ENCODE measurements at places on chromosomes 1 and 21.

DNA sequence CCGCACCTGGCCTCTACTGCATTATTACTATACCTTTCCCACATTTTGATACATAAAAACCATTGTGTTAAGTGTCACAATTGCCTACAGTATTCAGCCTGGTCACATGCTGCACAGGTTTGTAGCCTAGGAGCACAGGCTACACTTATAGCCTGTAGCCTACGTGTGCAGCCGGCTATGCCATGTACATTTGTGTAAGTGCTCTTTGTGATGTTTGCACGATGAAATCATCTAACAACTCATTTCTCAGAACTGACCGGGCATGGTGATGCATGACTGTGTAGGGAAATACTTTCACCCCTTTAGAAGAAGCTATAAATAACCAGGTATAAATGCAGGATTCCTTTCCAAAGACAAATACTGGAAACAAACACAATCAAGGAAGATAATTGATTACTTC, 12.1 kb downstream of the ERG start:
- DNase-seq: no peak

GRCh38 chr21:46051821-46052675, 45.9 kb upstream of the COL6A2 start:
- DNase-seq: no peak

DNA sequence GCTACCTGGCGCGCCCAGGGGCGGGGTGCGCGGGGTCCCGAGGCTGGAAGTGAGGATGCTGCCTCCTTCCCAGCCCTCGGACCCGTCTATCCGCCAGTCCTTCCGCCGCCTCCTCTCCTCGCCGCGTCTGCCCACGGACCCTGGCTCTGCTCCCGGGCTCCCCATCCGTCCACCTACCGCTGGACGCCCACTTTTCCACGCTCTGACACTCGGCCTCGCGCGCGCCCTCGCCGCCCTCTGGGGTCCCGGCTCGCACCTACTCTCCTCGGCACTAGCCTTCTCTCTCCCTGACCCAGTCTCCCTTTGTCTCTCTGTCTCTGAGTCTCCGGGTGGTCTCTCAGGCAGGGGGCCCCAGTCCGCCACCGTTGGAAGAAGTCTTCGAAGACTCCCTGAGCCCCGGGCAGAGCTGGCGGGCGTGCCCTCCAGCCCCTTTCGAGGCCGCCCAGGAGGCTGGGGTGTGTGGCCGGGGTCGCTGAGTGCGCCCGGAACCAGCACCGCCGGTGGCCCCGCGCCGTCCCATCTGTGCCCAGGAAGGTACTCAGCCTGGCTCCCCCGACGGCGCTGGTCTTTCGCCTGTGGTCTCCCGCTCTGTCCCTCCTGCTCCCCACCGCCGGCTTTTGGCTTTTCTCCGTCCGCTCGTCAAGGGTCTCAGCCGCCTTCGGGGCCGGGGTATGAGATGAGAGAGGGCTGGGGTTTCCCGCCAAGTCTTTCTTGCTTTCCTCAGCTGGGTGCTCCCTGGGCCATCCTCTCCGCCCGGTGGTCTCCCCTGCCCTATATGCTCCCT, 610 bp downstream of the DRAXIN start:
- no peak for DNase-seq

DNA sequence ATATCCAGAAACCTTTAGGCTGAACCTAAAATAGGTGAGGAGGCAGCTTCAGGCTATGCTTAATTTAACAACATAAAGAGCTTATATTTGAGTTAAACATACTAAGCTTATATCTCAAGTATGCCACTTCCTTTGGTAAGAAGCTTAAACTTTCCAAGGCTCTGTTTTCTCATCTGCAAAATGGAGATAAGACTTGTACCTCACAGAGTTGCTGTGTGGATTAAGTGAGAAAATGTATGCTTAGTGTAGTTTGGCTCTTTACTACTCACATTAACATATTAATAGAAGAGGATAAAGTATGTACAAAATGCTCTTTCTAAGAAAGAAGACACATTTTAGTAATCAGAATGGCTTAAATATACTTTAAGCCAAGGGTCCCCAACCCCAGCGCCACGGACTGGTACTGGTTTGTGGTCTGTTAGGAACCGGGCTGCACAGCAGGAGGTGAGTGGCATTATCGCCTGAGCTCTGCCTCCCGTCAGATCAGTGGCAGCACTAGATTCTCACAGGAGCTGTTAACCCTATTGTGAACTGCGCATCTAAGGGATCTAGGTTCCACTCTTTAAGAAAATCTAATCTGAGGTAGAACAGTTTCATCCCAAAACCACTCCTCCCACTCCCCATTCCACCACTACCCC, 77.2 kb downstream of the HS2ST1 start:
- no peak for DNase-seq

GRCh38 chr1:77756052-77756754, 3.4 kb downstream of the USP33 start:
- no peak for DNase-seq

- no peak for DNase-seq
Observed at GRCh38 chr1:247077213-247077612, 1.4 kb downstream of the ZNF670 start.

Measured in NCI-H345 (cell line).